ENCODE measurements at places on chromosomes 1 and 21.
A peak's percentile ranks its signal among the peaks of the same experiment; 100 is the strongest.

DNA sequence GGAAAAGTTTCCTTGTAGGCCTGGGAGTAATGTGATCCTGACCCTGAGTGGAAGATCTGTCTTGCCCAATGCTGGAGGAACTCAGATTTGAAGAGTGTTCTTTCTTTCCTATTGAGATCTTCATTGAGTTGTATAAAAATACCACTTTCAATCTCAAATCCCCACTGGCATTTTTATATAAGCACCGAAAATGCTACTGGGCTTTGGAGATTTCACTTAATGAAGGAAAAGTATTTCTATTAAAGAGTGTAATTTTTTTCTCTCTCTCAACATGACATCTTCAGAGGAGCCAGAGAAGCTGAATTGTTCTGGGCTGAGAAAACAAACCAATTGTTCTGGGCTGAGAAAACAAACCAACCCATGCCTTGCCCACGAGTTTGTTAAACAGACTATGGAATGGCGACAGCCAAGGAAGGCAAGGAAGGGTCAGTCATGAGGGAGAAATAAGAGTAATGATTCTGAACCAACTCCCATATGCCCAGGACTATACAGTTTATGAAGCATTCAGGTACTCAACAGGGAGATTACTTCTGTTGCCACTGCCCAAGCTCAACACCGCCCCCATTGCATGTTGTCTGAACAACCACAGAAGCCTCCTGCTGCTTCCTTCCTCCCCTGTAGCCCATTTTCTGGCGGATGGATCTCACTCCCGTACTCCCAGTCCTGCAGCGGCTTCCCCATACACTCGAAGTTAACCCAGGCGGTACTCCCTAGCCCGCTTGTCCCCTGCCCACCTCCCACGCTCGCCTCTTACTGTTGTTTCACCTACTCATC, 103.2 kb downstream of the BEND5 start:
- DNase-seq, result peak; percentile 20

- DNase-seq, result no peak
These were observed 29.3 kb upstream of the SRSF10 start for GRCh38 chr1:24009406-24009805.

- DNase-seq, result no peak
These were observed 16.3 kb upstream of the IFNLR1 start for GRCh38 chr1:24203404-24203803.

GRCh38 chr21:34255073-34255472, 108.7 kb upstream of the KCNE2 start:
- no peak for DNase-seq

DNA sequence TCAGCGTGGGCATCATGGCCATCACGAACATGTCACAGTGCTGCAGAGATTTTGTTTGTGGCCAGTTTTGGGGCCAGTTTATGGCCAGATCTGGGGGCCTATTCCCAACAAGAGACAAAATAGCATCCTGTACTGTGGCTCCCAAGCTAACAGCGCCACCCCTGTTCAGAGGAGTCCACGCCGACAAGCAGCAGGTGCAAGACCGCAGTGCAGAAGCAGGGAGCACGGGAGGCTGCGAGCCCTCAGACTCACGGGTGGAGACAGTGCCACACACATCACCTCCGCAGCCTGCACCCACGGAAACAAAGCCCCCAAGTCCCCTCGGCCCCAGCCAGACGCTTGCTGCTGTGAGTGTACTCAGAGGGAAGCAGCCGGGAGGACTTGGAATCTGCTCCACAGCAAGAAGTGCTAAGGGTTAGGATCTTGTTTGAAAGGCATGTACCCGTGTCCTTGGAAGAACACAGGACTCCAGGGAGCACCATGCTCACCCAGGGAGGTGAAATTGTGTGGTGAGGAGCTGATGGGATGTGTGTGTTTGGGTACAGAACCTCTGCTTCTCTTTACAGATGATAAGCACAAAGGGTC, 7.1 kb downstream of the TCP10L start:
- DNase-seq, result no peak

DNA sequence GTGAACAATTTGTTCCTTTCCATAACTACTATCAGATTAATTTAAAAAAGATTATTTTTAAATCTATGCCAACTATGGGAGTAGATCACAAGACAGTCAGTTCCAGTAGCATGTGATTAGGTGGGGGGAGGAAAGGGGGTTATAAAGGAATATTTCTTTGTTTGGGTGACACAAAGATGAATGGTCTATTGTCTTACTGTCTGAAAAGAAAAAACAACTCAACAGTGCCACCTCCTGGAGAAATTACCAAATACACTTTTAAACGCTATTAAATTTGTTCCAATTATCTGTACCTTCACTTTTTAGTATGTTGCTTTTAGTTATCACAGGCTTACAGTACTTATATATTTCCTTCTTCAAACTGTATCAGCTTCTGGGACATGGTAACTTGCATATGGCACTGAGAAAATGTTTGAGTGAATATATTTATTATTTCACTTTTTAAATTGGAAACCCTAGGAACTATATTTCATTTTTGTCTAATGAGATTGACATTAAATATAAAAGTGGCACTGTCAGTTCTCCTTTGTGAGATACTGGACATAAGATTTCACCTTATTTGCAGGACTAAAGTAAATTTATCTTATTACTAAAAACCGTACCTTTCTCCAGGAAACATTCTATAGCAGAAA, 1.7 kb upstream of the SORT1 start:
- peak; percentile 81 for DNase-seq

DNA sequence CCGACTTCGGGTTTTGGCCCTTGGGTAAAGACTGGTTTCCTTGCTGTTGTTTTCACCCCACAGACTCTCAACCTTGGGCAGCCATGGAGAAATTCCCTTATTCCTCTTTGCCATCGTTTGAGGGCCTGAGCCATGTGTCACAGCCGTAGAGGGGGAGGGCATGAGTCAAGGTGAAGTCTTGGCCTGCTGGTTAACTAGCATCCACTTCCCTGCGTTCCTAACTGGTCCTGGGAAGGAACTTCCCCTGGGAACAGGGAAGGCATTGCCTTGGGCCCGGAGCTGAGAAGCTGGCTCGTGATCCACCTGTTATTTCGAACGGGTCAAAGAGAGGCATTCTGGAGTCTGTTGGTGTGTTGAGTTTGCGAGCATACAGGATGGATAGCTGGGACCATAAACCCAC, 464.9 kb downstream of the CAMTA1 start:
- DNase-seq, result no peak

DNA sequence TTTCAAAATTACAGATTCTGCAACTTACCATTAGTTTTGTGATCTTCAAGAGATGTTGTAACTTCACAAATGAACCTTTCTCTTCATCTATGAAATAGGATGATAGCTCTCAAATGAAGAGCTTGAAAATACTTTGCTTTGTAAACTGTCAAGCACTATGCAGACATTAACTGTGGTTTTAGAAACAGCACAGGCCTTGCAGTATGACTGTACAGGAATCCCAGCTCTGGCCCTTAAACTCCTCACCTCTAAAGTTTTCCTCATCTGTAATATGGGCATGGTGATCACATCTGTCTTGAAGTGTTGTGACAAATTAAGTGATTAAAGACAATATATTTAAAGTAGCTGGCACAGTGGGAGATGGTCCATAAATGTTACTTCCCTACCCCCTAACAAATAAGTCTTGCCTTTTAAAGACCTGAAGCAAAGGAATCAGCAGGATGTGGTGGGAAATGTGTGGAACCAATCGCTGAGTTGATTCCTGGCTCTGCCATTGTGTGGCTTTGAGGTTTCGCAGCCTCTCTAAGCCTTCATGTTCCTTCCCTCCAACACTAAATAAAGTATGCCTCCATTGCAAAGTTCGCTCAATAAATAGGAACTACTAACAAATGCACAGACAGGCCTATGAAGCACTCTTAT, 5.5 kb upstream of the PTP4A2 start:
- no peak for DNase-seq

- no peak for DNase-seq
These were observed 87.9 kb downstream of the ZZZ3 start for GRCh38 chr1:77594366-77595112.

GRCh38 chr1:161987303-161987702, 36.4 kb downstream of the OLFML2B start:
- no peak for DNase-seq

GRCh38 chr1:186476264-186477040, 15.5 kb upstream of the PDC start:
- no peak for DNase-seq

DNA sequence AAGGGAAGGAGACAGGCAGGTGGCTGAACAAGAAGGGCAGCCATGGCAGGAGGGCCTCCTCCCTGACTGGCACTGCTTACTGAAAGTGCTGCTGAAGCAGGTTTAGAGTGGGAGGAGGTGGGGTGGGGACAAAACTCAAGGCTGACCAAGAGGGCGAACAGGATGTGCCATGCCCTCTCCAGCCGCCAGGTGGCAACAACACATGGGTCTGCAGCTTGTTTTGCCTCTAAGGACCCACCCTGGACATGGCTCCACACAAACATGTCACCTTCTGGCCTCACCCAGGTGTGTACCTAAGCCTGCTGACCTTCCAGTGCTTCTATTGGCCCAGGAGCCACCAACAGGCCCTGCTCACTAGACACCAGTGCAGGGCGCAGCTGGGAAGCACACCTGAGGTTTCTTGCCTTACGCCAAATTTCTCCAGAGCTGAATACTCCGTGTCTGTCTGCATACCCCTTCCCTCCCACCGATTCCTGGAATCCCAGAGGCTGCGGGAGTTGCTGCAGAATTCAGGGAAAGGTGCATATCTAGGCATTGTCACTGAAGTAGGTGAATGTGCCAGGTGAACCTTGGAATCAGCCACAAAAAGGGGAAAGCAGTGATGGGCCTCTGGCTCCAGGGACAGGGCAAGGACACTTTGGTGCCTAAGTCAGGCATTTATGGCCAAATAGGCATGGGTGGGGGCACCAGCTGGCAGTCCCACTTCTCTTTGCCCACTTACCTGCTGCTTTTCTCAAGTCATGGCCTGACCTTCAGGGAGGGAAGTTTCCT, 5.3 kb downstream of the PSRC1 start:
- peak; percentile 86 for DNase-seq

- peak; percentile 52 for DNase-seq
These were observed 971 bp downstream of the CAPZB start for GRCh38 chr1:19484338-19484797.

- DNase-seq, result no peak
These were observed 5.3 kb upstream of the S100B start for GRCh38 chr21:46610018-46610701.

- no peak for DNase-seq
These were observed 4.0 kb upstream of the DMRTA2 start for GRCh38 chr1:50427086-50427817.

DNA sequence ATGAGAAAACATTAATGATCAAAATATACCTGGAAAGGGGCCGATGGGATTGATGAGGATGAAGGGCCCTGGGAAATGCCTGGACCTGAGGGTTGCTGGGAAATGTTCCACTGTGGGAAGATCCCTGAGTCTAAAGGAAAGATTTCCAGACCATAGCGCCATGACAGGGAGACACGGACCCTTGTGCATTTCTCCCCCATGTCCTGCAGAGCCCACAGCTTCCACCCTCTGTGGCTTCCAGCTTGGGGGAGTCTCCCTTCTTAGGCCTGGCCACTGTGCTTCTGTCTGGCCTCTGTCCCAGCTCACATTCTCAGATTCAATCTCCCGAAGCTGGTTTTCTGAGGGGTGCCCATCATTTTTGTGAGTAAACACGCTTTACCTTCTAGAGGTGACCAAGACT, 1.0 kb upstream of the PRAMEF12 start:
- no peak for DNase-seq

DNA sequence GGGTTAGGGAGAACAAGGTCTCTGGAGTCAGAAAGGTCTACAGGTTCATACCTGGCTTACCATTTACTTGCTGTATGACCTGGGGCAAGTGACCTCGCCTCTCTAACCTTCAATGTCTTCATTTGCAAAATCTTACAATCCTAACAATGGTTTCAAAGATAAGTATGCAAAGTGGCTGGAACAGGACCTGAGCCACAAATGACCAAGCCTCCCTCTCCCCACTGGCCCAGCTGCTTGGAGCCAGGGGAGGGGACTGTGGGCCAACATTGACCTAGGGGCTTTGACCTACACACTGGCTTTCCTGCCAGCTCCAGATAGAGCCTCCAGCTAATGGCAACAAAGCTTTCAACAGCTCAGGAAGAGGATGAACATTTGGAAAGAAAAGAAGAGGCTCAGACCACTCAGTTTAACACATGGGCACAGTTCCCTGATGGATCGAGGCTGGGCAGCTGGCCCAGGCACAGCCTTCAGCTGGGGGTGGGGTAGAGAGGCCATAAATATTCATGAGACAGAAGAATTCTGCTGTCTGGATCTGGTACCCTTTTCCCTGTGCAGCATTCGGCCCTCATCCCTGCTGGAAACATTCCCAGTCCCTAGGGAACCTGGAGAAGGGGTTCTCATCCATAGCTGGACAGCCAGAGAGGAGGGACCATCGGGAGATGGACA, 12.9 kb downstream of the PTAFR start:
- no peak for DNase-seq

DNA sequence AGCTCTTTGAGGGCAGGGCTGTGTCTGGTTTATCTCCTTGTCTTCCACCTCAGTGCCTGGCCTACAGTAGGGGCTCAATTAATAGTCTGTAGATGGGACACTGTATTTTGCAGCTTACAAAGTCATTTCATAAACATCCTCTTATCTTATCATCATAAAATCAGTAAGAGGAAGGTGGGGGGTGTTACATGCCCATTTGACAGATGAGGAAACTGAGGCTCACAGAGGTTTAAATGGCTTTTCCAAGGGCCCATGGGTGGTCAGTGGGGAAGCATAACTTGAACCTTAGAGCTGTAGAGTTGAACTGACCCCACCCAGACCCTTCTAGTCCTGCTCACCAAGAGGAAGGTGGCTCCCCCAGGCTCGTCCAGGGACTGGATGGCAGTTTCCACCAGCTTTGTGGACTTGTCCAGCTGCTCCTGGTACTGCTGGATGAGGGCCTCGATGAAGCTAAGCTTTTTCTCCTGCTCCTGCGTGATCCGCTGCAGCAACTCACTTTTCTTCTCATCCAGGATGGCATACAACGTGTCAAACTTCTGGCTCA, 9.3 kb downstream of the TRIM63 start:
- DNase-seq, result no peak

DNA sequence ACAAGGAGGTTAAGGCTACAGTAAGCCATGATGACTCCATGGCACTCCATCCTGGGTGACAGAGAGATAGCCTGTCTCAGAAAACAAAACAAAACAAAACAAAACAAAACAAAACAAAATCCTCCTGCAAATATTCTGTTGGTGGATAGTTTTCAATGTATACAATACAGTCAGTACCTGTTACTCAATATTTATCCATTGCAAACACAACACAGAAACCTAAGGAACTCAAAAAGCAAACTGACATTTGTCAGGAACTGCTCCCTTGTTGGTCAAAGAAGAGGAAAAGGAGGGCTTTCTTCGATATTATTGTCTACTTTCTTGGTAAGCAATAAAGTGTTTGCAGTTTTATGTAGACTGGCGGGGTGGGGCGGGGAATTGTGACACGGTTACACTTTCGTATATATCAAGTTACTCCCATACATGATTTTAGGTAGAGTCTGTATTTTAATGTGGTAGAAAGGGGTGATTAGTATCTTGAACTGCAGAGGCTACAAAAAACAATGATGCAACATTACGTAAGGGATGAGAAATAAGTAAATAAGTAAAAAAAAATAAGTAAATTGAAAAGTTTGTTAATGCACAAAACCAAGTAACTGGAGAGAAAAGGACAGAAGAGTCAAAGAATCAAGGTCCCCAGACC, 31.8 kb downstream of the APP start:
- no peak for DNase-seq

GRCh38 chr21:38945545-38946245, 140.0 kb downstream of the ETS2 start:
- no peak for DNase-seq

Data from suppressor macrophage (primary cell).